GM04504 (cell line): ENCODE measurements at places on chromosomes 3 and 15.

DNA sequence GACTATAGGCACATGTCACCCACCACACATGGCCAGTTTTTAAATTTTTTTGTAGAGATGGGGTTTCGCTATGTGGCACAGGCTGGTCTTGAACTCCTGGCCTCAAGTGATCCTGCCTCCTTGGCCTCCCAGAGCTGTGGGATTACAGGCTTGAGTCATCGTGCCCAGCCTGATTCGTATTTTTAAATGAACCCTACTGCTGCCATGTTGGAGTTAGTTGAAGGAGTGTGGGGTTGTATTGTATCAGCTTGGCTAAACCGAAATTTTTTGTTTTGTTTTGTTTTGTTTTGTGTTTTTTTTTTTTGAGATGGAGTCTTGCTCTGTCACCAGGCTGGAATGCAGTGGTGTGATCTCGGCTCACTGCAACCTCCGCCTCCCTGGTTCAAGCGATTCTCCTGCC is 11.8 kb upstream of the ZNF770 start:
- no peak for DNase-seq

- DNase-seq: no peak
These were observed 11.0 kb upstream of the CSRNP1 start for GRCh38 chr3:39164414-39164813.

GRCh38 chr3:178439504-178439903 is 96.7 kb upstream of the KCNMB2 start:
- no peak for DNase-seq

DNA sequence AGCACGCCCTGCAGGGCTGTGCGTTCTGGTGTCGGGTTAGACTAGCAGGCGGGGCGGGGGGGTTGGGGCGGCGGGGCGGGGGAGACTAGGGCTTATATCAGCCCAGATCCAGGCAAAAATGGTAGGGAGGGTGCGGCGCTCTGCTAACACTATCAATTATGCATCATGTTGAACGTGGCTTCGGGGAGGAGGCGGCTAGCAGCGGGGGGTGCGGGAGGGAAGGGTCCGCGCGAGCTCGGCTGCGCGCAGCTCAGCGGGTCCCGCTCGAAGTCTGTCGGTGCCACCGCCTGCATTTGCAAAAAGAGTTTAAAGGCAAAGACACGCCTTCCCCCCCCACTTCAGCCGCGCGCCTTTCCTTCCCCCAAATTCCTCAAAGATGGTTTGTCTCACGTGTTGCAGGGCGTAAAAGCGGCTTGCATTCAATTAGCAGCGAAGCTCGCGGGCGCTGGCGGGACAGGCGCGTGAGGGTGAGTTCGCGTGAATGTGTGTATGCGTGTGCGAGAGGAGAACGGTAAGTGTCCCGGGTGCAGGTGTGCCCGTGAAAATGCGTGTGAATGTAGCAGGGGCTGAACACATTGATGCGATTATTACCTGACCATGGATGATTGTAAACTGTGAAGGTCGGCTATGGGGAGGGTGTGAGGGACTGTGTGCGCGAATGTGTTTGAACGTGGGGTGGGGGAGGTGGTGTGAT is at the start of gene ISLR2:
Gene ISLR2 (plus strand): TSS at position 432 of the 694 bp plus-strand sequence. CDS start 2,169 bp downstream, outside the sequence.
- no peak for DNase-seq

DNA sequence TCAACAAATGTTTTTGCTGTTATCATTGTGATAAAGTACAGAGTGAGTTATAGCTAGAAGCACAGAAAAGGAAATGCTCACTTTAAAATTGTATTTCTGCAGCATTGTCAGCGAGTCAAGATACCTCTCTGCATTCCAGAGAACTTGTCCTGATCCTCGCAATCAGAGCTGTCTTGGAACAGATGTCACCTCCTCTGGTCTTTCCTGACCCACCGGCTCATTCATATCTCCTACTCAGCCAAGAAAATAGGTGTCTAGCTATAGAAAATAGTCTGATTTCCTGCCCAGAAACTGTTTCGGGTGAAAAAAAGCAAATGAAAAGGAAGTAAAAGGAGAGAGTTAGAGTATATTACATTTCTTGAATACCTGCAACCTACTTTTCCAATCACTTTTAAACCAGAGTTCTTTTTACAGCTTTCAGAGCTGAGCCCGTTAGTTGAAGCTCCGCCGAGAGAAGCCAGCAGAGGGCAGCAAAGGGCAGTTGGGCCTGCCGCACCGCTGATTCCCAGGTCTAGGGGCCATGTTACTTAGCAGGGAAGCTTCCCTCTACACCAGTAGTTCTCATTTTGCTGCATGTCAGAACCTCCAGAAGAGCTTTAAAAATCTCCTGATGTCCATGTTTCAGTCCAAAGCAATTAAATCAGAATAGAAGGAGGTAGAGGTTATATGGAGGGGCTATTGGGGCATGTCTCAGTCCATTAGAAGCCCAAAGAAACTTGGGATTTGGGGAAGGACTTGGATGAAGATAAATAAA is 185.7 kb upstream of the THRB start:
- DNase-seq: no peak

DNA sequence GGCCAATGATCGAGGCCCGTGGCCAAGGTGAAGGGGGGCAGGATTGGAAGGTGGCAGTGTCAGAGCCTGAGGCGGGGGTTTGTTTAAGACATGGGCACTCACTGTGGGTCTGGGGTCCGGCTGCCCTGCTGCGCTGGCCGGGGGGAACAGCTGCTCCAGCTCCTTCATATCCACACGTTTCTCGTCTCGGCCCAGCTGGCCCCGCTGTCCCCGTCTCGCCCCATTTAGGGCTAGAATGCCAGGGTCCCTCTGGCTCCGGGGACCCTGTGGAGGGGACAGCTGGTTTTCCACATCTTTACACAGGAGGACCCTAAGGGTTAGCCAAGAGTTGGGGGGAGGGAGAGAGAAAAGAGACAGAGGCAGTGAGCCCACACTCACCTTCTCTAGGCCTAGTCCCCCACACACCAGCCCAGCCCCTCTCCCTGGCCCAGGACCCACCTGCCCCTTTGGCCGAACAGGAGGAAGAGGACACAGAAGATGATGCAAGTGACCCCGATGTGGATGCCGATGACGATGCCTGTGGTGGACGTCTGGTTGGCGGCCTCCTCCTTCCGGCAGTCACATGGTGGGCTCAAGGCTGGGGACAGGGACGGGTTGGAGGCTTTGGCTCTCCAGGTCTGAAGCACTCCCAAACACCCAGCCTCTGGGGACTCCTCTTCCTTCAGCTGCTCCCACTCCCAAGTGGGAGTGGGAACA is 25.0 kb downstream of the RNU5B-1 start:
- DNase-seq: no peak

DNA sequence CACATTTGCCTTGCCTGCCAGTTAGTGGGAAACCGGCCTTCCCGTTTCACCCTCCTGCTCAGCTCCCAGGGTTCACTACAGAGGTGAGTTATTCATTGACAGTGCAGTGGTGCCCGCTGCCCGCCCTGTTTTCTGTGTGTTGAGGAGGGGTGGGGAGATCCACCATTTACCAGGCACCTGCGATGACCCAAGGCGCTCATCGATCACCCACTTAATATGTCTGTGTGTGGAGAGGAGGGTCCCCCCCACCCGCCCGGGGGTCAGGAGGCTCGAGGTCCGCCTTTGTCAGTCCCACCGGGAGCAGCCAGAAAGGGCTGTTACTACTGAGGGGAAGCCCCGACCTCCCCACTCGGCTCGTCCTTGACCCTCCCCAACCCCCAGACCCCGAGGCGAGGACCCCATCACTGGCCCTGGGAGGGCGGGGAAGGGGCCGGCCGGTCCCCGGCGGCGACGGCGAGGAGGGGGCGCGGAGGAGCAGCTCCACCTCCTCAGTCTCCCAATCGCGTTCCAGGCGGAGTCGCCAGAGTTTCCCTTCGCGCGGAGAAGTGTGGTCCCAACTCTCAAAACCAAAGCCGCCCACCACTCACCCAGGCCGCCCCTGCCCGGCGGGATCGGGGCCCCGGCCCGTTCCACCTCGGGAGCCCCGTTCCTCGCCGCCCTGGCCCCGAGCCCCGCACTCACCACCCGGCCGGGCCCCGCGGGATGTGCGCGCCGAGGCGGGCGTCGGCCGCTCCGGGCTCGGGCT is 1.1 kb downstream of the PLXNB1 start:
- no peak for DNase-seq
